Activated naive CD4-positive, alpha-beta T cell treated with anti-CD3 and anti-CD28 coated beads, Interleukin-2, amount 50 U/mL, for 72 hours (primary cell): ENCODE measurements at places on chromosomes 5 and 9.

DNA sequence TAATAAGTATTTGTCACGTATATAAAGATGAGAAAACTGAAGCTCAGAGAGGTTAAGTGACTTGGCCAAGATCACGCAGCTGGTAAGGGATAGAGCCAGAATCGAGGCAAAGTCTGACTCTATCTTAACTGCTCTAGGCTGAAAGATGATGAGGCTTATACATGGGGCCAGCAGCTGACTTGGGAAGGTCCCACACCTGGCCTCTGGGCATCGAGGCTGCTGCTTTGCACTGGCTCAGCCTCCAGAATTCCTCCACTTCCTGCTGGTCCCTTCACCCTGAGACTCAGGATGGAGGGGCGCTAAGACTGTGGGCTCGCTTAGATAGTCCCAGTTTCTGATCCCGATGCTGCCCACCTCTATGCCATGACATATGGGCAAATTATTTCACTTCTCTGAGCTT is 35.2 kb downstream of the CAMK2A start:
- no peak for DNase-seq

DNA sequence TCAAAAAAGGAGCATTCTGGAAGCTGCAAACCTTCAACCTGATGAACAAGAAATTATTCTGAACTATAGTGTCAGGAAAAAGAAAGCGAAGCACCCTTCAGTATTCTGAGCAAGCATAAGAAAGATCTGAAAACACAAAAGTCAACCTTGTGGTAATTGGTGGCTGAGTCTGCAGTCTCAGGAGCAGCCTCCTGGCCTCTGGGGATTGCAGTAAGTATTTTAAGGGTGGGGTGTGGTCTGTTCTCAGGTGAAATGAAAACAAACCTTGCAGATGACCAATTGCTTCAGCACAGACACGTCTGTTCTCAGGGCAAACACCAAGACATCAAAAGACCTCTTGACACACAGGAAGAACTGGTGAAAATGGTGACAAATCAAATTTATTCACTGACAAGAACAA is 147.8 kb upstream of the RAPGEF1 start:
- DNase-seq, result no peak

GRCh38 chr5:17925276-17925675 is 291.0 kb downstream of the TAF11L14 start:
- no peak for DNase-seq

GRCh38 chr5:137126829-137127228 is 372.3 kb downstream of the SPOCK1 start:
- no peak for DNase-seq

DNA sequence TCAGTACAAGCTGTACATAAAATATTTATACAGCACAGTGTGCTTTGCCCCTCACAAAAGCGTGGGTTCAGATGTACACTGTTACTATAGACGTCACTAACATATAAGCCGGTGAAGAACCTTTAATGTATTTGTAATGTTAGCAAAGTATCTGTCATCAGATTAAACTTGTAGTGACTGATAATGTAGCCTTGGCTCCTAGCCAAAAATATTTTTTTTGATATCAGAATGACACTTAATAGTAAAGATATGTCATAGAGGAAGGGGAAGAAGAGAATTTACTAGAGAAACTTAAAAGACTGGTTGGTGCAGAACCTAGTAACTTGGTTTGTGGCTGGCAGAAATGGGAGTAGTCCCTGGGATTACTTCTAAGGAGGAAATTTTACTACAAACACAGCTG is 258.7 kb upstream of the DMRT1 start:
- no peak for DNase-seq

- no peak for DNase-seq
Observed at GRCh38 chr5:134769206-134769605, 10.6 kb downstream of the DDX46 start.

- no peak for DNase-seq
Observed at GRCh38 chr5:32394981-32395380, 49.6 kb downstream of the ZFR start.

DNA sequence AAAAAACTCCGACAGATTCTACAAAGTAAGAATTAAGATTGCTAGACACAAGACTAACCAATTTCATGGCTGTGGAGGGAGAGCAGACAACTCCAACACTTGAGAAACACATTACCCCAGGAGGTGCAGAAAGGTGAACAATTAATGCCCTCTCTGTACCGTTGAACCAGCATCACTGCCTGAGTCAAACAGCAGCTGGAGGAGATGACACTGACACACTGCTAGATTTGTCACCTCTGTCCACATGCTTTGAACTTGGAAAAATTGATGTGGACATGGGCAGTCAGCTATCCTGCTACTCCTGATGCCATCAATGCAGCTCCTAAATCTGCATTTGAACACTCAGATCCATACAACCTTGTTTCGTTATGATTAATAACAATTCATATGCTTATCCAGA is 51.7 kb downstream of the GPBP1 start:
- DNase-seq, result no peak

GRCh38 chr5:64497386-64497785 is 8.4 kb upstream of the RGS7BP start:
- DNase-seq, result no peak

GRCh38 chr9:33131790-33132772 is 35.1 kb downstream of the B4GALT1 start:
- DNase-seq, result no peak

- DNase-seq, result no peak
Observed at GRCh38 chr5:74945561-74946165, 79.5 kb upstream of the FAM169A start.

GRCh38 chr9:102461156-102461819 is 533.8 kb upstream of the CYLC2 start:
- no peak for DNase-seq

DNA sequence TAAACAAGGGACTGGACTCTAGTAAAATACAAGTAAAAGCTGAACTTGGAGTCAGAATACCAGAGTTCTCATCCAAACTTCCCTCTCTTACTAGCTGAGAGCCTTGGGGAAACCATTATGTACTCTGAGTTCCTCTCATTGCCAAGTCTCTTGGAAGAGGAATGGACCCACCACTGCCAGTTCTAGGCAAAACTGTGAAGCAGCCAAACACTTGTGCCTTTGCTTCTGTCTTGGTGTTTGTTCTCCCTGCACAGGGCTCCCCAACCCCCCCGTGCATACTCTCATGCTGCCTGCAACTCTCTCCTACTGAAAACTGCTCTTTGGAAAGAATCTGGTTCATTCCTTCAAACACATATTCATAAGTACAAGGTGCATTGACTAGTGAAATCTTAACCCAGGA is 102.6 kb downstream of the PDZD2 start:
- DNase-seq, result no peak
